ENCODE measurements at places on chromosomes 13 and 19.

GRCh38 chr13:39599842-39600241 lies 3.2 kb downstream of the LHFPL6 start:
- H3K27me3 ChIP-seq: no peaks in the 10 kb centered on the region
- peak overlapping the region; percentile 52 for H3K27ac ChIP-seq
- peak overlapping the region; percentile 81 for H3K4me3 ChIP-seq
- no peaks in the 10 kb centered on the region for H3K36me3 ChIP-seq
- no peak for DNase-seq

GRCh38 chr19:52248241-52248640 lies 21.1 kb upstream of the ZNF766 start:
- H3K27me3 ChIP-seq: no peaks in the 10 kb centered on the region
- no peak overlapping the region for H3K4me3 ChIP-seq
- no peaks in the 10 kb centered on the region for H3K36me3 ChIP-seq
- no peak overlapping the region for H3K27ac ChIP-seq
- no peaks in the 10 kb centered on the region for H3K4me1 ChIP-seq

DNA sequence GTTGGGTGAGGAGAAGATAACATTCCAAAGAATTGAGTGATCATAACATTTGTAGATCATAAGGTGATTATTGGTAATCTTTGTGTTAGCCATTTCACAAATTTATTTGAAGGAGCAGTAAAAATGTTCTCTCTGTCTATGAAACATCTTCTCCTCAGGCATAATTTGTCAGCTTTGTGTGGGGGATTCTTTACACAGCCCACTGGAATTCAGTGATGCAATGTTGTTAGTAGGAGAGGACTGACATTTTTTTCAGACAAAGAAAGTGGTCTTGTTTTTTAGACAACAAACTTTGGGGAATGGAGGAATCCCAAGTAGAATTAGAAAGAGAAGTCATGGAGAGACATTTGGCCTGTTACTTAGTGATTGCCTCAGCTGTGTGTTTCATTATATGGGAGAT lies 100.3 kb downstream of the ITGBL1 start:
- no peaks in the 10 kb centered on the region for H3K36me3 ChIP-seq
- DNase-seq: no peak
- H3K27me3 ChIP-seq: no peaks in the 10 kb centered on the region
- no peak overlapping the region for H3K4me3 ChIP-seq

DNA sequence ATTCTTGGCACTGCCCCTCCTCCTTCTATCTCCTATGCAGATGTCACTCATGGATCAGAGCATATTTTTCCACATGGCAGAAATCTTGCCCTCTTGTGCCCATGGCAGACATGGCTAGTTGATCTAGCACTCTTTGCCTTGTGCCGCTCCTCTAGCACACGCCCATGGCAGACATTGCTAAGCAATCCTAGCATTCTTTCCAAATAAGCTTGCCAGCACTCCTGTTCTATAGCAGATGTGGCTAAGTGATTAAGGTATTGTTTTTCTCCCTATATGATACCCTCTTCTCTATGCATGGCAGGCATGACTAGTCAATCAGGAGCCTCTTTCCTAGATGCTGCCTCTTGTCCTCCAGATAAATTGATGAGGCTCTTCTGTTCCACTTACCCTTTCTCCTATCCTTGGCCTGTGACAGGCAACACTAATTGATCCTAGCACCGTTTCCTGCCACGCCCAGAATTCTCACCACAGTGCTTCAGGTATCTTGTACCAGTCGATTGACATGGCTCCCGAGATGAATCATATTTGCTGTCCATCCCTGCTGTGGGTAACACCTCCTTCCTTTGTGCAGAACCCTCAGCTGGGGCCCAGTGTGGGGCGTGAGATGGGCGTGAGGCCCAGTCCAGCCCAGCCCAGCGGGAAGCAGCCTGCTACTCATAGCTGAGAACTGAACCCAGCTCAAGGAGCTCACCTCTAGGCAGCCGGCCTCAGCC lies 26.9 kb downstream of the TMED1 start:
- H3K4me1 ChIP-seq: peaks cover 6% of the 10 kb centered on the region
- no peak overlapping the region for H3K27ac ChIP-seq
- no peak for DNase-seq
- no peaks in the 10 kb centered on the region for H3K27me3 ChIP-seq
- peaks cover 36% of the 10 kb centered on the region for H3K36me3 ChIP-seq
- no peak overlapping the region for H3K4me3 ChIP-seq

DNA sequence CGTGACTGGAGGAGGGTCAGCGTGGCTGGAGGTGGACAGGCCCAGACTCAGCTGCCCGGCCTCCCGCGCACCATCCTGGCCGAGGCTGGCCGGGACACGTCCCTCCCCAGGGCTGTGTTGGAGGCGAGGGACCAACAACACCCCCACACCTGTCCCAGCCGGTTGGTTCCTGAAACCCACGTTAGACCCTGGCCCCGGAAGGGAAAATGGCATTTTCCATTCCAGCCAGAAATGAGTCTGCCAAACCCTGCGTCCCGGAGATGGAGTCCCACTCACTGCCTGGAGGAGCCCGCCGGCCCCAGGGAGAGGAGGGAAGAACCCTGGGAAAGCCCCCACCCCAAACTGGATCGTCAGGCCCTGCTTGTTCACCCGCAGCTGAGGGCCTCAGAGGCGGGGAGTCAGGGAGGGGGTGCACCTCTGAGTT lies 4.8 kb upstream of the WDR18 start:
- H3K36me3 ChIP-seq: no peaks in the 10 kb centered on the region
- H3K4me1 ChIP-seq: no peaks in the 10 kb centered on the region
- DNase-seq: no peak
- no peak overlapping the region for H3K4me3 ChIP-seq

GRCh38 chr19:7833225-7834099 lies 3.4 kb downstream of the EVI5L start:
- H3K4me1 ChIP-seq: no peaks in the 10 kb centered on the region
- peaks cover 2% of the 10 kb centered on the region for H3K27me3 ChIP-seq
- no peaks in the 10 kb centered on the region for H3K36me3 ChIP-seq
- H3K27ac ChIP-seq: no peak overlapping the region
- no peak for DNase-seq

DNA sequence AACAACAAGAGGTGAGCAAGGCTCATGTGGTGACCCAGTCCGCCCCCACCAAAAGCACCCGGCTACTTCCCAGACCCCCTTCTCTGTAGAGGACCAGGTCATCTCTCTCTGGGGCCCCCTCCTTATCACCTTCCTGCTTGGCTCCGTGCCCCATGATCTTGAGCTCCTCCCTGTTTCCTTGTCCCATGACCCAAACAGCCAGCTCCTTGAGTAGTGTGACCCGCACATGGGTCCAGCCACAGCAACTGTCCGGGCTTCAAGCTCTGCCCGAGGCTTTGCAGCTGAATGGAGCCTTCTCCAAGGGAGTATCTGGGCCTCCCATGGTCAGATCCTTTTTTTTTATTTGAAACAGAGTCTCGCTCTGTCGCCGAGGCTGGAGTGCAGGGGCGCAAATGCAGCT lies 61.8 kb downstream of the MYO9B start:
- DNase-seq: no peak
- H3K4me1 ChIP-seq: peaks cover 35% of the 10 kb centered on the region
- no peaks in the 10 kb centered on the region for H3K36me3 ChIP-seq
- H3K27me3 ChIP-seq: no peaks in the 10 kb centered on the region

DNA sequence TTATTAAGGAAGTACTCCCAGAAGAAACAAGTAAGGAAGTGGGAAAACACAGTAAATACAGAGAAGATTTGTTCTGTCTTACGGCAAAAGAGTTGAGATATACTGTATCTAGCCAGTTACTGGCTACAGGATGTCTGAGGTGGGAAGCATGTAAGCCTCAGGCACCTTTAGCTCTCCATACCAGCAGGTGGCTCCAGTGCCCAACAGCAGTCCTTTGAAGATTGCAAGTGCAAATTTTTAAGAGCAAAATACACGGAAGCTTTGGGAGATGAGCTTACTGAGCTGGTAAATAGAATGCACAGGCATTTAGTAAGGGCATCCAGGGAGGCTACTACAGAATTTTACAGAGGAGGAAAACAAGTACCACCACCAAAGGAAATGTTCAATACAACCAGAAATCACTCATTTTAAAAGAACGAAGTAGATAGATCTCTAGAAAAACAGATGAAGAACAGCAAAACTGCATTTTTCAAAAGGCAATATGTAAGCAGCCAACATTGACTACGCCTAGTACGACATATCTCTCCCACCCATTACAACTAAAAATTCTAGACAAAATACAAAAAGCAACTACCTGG lies 57.9 kb upstream of the VSTM2B start:
- no peak overlapping the region for H3K4me3 ChIP-seq
- no peak overlapping the region for H3K27ac ChIP-seq
- H3K36me3 ChIP-seq: no peaks in the 10 kb centered on the region

GRCh38 chr13:35733827-35734226 lies 257.3 kb upstream of the MAB21L1 start:
- no peaks in the 10 kb centered on the region for H3K4me1 ChIP-seq
- H3K36me3 ChIP-seq: no peaks in the 10 kb centered on the region
- H3K4me3 ChIP-seq: no peak overlapping the region
- no peak for DNase-seq

- peaks cover 5% of the 10 kb centered on the region for H3K4me1 ChIP-seq
- H3K4me3 ChIP-seq: no peak overlapping the region
- H3K36me3 ChIP-seq: no peaks in the 10 kb centered on the region
- H3K27ac ChIP-seq: no peak overlapping the region
Observed at GRCh38 chr19:17379221-17379631, 2.1 kb upstream of the PLVAP start.

DNA sequence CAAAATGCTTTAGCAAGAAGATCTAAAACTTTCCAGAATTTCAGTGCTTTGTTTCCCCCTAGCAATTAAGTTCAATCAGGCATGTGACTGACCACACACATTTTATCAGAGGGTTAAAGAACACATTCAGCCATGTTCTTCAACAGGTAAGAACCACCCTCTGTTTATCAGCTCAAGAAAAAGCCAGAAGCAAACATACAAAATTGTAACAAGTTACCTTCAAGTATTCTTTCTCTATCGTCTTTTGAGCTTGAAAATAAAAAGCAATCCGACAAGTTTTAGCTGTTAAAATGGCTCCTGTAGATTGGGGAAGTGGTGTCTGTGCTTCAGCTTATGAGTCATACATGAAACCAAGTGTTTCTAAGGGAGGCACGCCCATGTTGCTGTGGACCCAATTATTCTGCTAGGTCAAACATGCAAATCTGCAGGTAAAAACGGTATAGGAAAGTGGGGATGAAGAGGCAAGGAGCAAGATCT lies at the start of gene ELF1:
TSS of gene ELF1 (minus strand) at position 306 of the 477 bp plus-strand sequence. CDS start 37,262 bp downstream, outside the sequence.
- H3K4me1 ChIP-seq: peaks cover 17% of the 10 kb centered on the region
- DNase-seq: peak; percentile 49
- H3K27ac ChIP-seq: peak within 1 kb of the TSS; percentile 44
- no peaks in the 10 kb centered on the region for H3K36me3 ChIP-seq
- peak within 1 kb of the TSS; percentile 15 for H3K4me3 ChIP-seq

DNA sequence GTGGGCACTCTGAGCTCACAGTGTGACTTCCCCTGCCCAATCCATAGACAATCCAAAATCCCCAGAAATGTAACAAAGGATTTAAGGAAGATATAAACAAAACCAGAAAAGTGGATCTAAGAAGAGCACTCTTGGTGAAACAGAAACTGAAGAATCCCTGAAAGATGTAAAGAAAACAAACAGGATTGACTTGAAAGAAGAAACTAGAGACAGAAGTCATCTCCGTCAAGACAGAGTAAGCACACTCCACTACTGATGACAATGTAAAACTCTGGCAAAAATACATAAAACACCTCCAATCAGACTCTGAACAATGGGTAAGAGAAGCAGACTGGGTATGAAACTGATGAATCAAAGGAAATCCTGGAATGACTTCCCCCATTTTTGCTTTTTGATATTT lies 13.5 kb downstream of the TUBGCP3 start:
- peaks cover 28% of the 10 kb centered on the region for H3K4me1 ChIP-seq
- H3K27me3 ChIP-seq: no peaks in the 10 kb centered on the region
- no peaks in the 10 kb centered on the region for H3K36me3 ChIP-seq
- H3K27ac ChIP-seq: no peak overlapping the region
- no peak overlapping the region for H3K4me3 ChIP-seq
- no peak for DNase-seq

DNA sequence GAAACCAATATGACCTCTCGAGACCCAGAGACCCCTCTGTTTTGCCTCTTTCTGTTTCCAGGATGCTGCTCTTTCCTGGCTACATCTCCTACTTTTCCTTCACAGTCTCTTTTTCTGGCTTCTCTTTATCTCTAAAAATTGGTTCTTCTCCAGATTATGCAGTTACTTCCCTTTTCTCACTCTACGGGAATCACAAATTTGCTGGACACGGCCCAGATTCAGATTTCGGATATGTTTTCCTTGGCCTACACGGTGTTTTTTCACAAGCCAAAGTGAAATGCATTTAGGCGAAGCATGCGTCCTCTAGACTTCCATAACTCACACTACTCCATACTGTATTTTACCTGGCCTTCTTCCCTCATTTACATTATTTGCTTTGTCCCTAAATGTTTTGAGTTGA lies 214.7 kb upstream of the MIR17HG start:
- H3K27ac ChIP-seq: no peak overlapping the region
- no peaks in the 10 kb centered on the region for H3K4me1 ChIP-seq
- no peak overlapping the region for H3K4me3 ChIP-seq
- DNase-seq: no peak

DNA sequence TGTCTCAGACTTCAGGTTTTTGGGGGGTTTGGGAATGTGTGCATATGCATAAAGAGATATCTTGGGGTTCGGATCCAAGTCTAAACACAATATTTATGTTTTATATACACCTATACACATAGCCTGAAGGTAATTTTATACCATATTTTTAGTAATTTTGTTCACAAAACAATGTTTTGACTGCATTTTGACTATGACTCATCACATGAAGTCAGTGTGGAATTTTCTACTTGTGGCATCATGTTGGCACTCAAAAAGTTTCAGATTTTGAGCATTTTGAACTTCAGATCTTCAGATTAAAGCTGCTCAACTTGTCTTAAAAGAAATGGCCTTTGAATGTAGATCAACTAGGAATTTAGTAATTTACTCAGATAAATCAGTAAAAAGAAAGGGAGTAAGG lies 712.9 kb upstream of the GPC6 start:
- H3K36me3 ChIP-seq: no peaks in the 10 kb centered on the region
- no peaks in the 10 kb centered on the region for H3K27me3 ChIP-seq
- no peak for DNase-seq
- no peak overlapping the region for H3K27ac ChIP-seq
- H3K4me3 ChIP-seq: no peak overlapping the region
- H3K4me1 ChIP-seq: no peaks in the 10 kb centered on the region

GRCh38 chr13:47796816-47797215 lies 204.3 kb downstream of the SUCLA2 start:
- no peaks in the 10 kb centered on the region for H3K4me1 ChIP-seq
- DNase-seq: no peak
- H3K36me3 ChIP-seq: no peaks in the 10 kb centered on the region
- H3K4me3 ChIP-seq: no peak overlapping the region
- H3K27me3 ChIP-seq: no peaks in the 10 kb centered on the region
- no peak overlapping the region for H3K27ac ChIP-seq

DNA sequence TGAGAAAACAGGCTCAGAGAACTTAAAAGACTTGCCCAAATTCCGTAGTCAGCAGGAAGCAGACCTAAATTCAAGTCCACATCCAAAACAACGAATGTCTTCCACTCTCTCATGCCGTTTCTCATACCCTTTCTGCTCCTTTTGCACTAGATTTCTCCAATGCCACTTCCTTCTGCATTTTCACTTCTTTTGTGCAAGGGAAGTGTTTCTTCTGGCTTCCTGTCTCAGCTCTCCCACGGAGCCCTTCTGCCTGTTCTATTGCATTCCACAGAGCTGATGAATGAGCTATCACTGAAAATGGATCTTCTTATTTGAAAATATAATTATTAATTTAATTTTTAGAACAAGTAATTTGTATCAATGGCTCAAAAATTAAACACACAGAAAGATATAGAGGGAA lies 56.1 kb upstream of the STK24 start:
- no peaks in the 10 kb centered on the region for H3K27me3 ChIP-seq
- no peaks in the 10 kb centered on the region for H3K4me1 ChIP-seq
- H3K4me3 ChIP-seq: no peak overlapping the region
- no peaks in the 10 kb centered on the region for H3K36me3 ChIP-seq
